ENCODE measurements at places on chromosomes 3 and 15.

- no peak overlapping the region for H3K4me3 ChIP-seq
- H3K36me3 ChIP-seq: no peaks in the 10 kb centered on the region
- no peaks in the 10 kb centered on the region for H3K27me3 ChIP-seq
- no peak for ATAC-seq
Observed at GRCh38 chr3:64743156-64743886, 55.5 kb upstream of the ADAMTS9 start.

GRCh38 chr3:177781686-177782161 is 584.4 kb upstream of the TBL1XR1 start:
- peak overlapping the region; percentile 42 for H3K27ac ChIP-seq
- H3K36me3 ChIP-seq: no peaks in the 10 kb centered on the region
- no peak overlapping the region for H3K4me3 ChIP-seq
- no peak for ATAC-seq

GRCh38 chr3:95438274-95438673 is 1375.4 kb downstream of the NSUN3 start:
- H3K27me3 ChIP-seq: no peaks in the 10 kb centered on the region
- no peak overlapping the region for H3K27ac ChIP-seq
- H3K4me3 ChIP-seq: no peak overlapping the region
- no peaks in the 10 kb centered on the region for H3K36me3 ChIP-seq

GRCh38 chr3:171455603-171456550 is 4.3 kb downstream of the TNIK start:
- H3K4me3 ChIP-seq: no peak overlapping the region
- peaks cover 28% of the 10 kb centered on the region for H3K27me3 ChIP-seq
- H3K4me1 ChIP-seq: peaks cover 28% of the 10 kb centered on the region
- no peaks in the 10 kb centered on the region for H3K36me3 ChIP-seq
- H3K27ac ChIP-seq: no peak overlapping the region
- no peak for ATAC-seq

- no peak overlapping the region for H3K27ac ChIP-seq
- H3K36me3 ChIP-seq: peaks cover 10% of the 10 kb centered on the region
- peaks cover under 1% of the 10 kb centered on the region for H3K4me1 ChIP-seq
- ATAC-seq: no peak
Observed at GRCh38 chr15:76299786-76300185, 11.5 kb downstream of the ETFA start.

GRCh38 chr3:131535131-131535530 is 32.4 kb upstream of the MRPL3 start:
- no peak for ATAC-seq
- no peak overlapping the region for H3K4me3 ChIP-seq
- H3K27ac ChIP-seq: no peak overlapping the region
- no peaks in the 10 kb centered on the region for H3K4me1 ChIP-seq
- peaks cover 5% of the 10 kb centered on the region for H3K27me3 ChIP-seq

GRCh38 chr15:63752075-63752684 is 81.6 kb downstream of the HERC1 start:
- H3K27me3 ChIP-seq: no peaks in the 10 kb centered on the region
- H3K4me1 ChIP-seq: peaks cover 17% of the 10 kb centered on the region
- H3K36me3 ChIP-seq: peaks cover 37% of the 10 kb centered on the region
- ATAC-seq: peak; percentile 62

DNA sequence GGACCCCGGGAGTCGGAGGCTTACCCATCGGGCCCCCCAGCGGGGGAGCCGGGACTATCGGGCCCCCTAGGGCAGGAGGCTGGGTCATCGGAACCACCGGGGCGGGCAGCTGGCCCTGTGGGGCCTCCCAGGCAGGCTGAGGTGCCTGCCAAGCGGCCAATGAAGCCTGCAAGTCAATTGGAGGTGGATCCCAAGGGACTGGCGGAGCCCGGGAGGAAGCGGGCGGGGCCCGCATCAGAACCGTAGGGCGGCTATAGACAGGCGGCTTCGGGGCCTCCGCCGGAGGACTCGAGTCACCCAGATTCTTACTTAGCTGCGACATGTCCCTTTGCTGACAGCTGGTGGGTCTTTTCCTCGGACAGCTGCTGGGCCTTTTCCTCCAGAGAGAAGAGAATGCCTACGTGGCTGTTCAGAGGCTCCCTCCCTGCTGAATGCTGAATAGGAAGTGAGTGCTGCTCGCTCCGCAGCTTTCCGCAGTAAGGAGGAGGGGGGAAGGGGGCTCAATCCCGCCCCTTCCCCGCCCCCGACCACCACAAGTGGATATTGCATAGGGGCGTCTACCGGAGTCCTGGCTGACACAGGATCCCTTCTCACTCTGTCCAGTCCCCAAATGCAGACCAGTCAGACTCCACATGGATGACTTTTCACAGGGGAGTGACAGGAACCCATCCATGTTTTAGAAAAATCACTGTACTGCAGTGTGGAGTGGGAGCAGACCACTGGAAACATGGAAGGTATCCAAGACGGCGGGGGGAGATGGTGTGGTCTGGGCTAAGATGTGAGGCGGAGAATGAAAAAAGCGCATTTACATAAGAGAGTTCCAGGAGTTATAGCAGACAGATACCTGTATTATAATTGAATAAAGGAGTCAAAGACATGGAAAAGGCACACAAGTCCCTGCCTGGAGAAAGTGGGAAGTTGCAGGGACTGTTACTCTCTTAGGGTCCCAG is at the start of gene MAGEL2:
TSS of gene MAGEL2 (minus strand) at position 447 of the 950 bp plus-strand sequence. CDS start at position 322, 125 bp downstream.
- H3K27me3 ChIP-seq: peaks cover 22% of the 10 kb centered on the region
- no peak within 1 kb of the TSS for H3K27ac ChIP-seq
- ATAC-seq: peak; percentile 9
- no peaks in the 10 kb centered on the region for H3K4me1 ChIP-seq
- no peak within 1 kb of the TSS for H3K4me3 ChIP-seq

GRCh38 chr3:1092771-1093170 is at the start of gene CNTN6:
Gene CNTN6, plus strand, starts transcription at chr3:1093024. Its CDS starts 54,985 bp downstream, at chr3:1148009.
- H3K27ac ChIP-seq: no peak within 1 kb of the TSS
- no peaks in the 10 kb centered on the region for H3K27me3 ChIP-seq
- H3K4me3 ChIP-seq: no peak within 1 kb of the TSS
